ENCODE measurements at places on chromosomes 5 and 9.

DNA sequence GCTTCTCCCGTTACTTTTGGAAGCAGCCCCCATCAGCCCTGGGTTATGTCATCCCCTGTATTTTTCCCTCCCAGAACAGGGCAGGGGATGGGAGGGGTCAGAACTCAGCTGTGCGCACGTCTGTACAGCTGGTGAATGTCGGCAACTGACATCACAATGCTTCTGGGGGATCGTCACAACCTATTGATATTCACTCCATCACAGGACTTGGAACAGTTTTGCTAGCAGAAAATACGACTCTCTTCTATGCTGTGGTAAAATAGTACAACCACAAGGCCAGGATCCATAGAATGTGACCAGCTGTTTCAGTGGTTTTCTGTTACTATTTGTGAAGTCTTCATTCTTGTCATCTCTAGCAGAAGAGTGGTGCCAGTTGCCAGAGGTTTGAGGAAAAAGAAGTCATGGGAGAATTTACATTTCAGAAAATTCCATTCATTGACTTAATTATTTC lies 77.1 kb upstream of the KLF4 start:
- no peak for DNase-seq

- DNase-seq = no peak
Measured at GRCh38 chr9:6965566-6965965, 207.8 kb downstream of the KDM4C start.

- no peak for DNase-seq
Measured at GRCh38 chr5:50583621-50584020, 82.8 kb upstream of the PARP8 start.

- no peak for DNase-seq
Measured at GRCh38 chr5:171492781-171493180, 73.3 kb downstream of the FGF18 start.

DNA sequence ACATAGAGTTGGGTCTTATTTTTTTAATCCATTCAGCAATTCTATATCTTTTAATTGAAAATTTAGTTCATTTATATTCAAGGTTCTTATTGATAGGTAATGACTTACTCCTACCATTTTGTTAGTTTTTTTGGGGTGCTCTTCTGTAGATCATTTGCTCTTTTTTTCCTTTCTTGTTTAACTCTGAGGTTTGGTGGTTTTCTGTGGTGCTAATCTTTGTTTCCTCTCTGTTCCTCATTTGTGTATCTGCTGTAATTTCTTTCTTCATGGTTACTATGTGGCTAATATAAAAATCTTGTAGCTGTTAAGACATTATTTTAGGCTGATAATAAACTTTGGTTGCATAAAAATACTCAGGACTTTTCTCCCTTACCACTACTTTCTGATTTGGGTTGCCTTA lies 181.6 kb upstream of the DMRTA1 start:
- DNase-seq = no peak

DNA sequence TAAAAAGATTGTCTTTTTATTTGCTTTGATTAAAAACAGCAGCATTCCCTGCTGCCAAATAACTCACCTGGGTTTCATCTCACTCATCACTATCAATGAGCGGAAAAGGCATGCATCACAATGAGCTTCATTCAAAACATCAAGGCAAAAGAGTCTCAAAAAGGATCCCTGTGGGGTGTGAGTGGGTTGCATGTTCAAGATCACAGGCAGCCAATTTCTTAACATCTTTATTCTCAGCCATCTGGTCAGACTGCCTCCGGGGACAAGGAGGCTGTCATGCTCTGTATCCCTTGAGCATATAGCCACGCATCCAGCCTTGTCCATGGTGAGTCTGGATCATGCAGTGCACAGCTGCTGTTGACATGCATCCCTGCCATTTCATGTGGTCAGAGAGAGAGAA lies 117.1 kb downstream of the ICE1 start:
- no peak for DNase-seq

DNA sequence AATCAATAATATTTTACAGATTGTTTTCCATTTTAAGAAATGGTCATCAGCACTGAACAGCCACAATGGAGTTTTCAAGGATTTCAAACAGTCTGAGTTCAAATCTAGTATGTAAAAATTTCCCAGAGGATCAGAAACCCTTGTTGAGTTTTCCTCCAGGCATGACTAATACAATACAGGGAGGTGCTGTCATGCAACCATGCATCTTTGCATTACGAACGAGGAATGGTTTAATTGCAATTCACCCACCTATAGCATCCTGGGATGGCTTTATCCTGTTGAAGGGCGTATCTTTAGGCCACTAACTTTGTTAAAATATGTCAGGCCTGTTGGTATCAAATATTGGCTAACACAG lies 196.4 kb downstream of the EFNA5 start:
- no peak for DNase-seq

DNA sequence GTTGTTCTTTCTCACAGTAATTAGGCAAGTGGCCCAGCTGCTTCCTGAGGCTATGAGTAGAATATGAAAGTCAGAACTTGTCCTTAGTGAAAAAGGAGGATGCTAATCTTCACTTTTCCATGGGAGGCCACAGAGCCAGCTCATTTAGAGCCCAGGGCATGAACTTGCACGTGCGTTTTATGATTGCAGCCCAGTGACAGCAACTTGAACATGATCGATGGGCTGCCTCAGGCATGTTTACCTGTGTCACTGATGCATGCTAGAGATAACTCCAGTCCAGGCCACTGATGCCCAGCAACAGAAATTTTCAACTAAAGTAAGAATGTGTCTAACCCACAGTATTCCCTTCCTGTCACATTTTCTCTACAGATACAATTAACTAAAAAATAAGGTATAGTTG lies 179.3 kb downstream of the CTNND2 start:
- no peak for DNase-seq

DNA sequence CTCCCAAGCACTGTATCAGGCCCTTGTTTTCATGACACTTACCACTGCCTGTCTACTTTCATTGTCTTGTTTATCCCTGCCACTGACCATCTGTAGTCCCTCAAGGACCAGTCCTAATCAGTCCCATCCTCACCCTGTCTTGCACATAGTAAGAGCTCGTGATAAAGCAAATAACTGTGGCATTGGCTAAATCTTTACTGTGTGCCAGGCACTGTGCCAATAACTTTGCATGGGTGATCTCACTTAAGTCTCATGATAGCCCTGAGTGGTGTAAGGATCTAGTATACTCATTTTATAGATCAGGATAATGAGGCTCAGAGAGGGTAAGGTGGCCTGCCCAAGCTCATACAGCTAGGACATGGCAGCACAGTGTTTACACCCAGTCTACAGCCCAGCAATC lies 5.6 kb downstream of the CDX1 start:
- no peak for DNase-seq

GRCh38 chr9:131640438-131641137 lies 95.3 kb downstream of the PRRT1B start:
- DNase-seq = no peak

GRCh38 chr5:62100201-62100600 lies 205.8 kb upstream of the KIF2A start:
- no peak for DNase-seq

- peak; percentile 3 for DNase-seq
Measured at GRCh38 chr5:170681013-170681433, 102.5 kb upstream of the GABRP start.

DNA sequence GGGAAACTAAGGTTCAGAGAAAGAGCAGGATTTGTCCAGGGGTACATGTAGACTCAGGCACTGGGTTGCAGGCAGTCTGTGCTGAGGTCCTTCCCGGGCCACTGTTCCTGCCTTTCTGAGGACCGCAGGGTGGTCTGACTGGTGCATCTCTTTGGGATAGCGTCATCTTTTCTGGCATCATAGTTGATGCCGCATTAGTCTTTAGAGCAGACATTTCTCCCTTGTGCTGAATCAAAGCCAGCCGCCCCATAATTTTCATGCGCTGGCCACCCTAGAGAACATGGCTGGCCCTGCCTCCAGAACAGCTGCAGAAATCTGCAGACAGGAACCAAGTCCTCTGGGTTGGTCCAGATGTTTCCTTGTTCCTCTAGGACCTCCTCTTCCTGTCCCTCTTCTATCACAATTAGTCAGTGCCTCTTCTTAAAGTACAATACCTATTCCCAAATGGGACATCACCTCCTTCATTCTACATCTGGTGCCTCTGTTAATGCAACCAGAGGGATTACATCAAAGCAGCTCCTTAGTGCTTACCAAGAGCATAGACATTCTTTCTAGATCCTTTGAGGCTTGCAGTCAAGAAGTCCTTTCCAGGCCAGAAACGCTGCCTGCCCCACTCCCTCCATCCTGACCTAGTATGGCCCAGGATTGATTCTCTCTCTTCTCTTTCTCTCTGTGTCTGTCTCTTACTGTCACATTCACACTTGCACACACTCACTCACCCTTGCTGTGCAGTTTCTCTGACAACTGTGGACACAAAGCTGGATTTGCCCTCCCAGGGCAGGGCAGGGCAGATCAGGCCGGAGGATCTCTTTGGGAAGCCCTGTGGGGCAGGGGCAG lies 42.0 kb upstream of the ORM1 start:
- DNase-seq = no peak

- no peak for DNase-seq
Measured at GRCh38 chr5:68086439-68086838, 129.1 kb upstream of the PIK3R1 start.

DNA sequence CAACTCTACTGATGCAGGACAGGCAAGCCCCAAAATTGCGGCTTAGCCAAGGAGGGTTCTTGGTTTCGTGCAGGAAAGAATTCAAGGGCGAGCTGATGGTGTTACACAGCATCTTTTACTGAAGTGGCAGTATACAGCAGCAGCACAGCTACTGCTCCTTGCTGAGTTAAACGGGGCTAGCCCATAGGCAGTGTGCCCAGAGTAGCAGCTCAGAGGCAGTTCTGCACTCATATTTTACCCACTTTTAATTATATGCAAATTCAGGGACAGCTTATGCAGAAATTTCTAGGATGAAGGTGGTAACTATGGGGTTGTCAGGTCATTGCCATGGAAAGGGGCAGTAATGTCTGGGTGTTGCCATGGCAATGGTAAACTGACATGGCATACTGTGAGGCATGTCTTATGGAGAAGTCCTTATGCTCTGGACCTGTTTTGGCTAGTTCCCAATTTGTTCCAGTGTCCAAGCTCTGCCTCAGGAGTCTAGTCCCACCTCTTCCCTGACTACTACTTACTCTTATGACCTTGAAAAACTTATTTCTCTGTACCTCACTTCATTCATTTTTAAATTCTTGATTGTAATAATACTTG lies 2.0 kb upstream of the SPINK9 start:
- no peak for DNase-seq

- no peak for DNase-seq
Measured at GRCh38 chr5:130402906-130403305, 498.6 kb downstream of the CHSY3 start.

DNA sequence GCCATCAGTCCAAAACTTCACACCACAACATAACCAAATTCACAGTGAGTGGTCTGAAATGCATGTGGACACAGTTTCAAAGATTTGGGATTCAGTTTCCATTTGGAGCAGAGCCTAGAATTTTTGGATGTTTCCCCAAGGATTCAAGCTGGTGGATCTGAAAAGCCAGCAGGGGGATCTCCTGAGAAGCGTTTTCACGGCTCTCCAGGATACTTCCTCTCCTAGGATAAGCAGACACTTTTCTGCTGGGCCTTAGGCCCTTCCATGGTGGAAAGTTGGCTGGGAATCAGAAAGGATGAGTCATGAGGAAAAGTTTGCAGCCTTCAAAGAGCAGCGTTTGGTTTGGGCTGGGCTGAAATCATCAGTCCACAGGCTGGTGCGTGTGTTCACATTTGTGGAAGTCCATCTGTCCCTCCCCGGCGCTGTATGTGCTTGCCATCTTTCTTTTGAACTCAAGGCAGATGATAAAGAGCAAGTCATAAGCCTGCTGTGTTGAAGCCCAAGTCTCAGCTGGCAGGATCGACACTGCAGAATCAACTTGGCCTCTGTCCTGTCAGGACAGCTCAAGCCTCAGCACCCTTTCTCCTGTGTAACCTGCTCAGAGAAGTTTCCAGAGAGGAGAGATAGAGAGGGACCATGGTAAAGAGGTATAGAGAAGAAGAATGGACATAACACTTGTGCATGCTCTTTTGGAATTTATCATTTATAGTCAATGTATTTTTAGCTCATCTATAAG lies 152.6 kb upstream of the MSX2 start:
- no peak for DNase-seq

GRCh38 chr5:72179028-72179815 lies 71.9 kb downstream of the MAP1B start:
- no peak for DNase-seq

DNA sequence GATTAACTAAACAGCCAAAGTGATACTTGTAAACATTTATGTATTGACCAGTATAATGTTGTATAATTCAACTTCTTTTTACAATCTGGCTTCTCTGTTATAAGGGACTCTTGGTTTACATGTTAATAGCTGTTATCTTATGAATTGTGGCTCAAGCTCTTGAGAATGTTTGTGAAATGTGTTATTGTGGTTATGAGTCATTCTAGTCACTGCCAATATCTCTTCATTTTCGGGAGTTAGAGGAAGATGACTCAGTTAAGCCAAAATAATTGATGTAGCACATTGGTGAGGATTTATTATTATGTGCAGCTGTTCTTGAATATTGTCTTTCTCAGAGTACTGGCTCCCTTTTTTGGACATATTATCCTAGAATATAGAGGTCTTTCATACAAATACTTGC lies 655.2 kb upstream of the RIOK2 start:
- DNase-seq = no peak

DNA sequence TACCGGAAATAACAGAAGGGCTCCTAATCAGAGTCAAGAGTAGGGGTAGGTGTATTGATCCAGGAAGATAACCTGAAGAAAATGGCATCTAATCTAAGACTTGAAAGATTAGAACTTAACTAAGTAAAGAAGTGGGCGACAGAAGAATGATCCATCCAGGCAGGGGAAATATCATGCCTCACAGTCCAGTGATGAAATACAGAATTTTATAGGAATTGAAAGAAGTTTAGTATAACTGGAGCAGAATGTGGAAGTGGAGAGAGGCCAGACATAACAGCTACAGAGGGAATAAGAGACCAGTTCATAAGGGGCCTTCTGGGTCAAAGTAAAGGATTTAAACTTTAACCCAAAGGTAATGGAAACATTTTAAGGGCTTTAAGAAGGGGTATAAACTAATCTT lies 42.2 kb downstream of the ERP44 start:
- no peak for DNase-seq

GRCh38 chr5:143977891-143978461 lies 166.0 kb downstream of the HMHB1 start:
- no peak for DNase-seq

DNA sequence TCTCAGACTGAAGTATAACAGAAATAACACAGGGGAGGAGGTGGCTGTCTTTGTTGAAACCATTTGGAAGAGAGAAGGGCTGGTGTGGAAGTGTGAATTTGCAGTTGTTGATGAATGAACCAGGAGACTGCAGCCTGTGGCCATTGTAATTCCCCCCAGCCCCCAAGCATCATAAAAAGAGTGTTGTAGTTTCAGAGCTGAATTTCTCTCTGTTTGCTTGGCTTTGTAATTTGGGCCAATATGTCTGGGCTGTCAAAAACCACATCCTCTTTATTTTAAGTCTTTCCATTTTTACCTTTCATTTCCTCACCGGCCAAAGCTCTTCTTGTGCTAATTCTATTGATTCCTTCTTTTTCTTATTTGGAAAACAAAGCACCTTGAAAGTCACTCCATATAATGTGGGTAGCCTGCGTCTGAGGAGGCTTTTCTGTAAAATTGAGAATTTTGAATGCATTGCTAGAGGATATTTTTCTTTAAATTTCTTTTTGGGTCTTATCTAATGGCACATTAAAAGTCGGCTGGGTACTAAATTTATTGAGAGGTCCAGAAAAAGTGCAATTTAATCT lies 383.3 kb downstream of the OSTF1 start:
- no peak for DNase-seq

- no peak for DNase-seq
Measured at GRCh38 chr9:125360601-125361000, 99.0 kb downstream of the GAPVD1 start.
